ENCODE measurements at places on chromosomes 2 and 18.

DNA sequence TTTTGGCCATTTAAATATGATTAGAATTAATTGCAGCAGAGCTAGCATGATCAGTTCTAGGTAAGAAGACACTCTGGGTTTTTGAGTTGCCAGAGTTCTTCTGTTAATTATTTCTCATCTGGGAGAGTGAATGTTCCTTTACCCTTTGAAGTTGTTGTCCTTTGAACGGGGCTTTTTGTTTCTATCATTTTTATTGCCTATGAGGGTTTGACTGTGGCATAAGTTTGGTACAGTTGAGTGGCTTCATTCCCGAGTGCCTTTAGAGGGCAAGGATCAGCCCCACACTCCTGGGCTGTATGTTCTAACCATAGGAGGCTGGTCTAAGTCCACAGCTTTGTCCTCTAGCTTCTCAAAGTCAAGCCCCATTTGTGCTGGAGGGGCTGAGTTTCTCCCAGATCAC lies 804.3 kb downstream of the KCNJ3 start:
- no peak for DNase-seq

GRCh38 chr2:31688282-31688681 lies 107.5 kb upstream of the SRD5A2 start:
- DNase-seq = no peak

GRCh38 chr2:104286841-104287240 lies 567.1 kb upstream of the POU3F3 start:
- DNase-seq = no peak

- DNase-seq = no peak
These were observed 14.3 kb downstream of the SPATA3 start for GRCh38 chr2:231010201-231010730.
